Activated naive CD8-positive, alpha-beta T cell treated with anti-CD3 and anti-CD28 coated beads, Interleukin-2, amount 10 ng/mL, durations not matched to agents 7 days and 5 days (primary cell): ENCODE measurements at places on chromosomes 6 and 20.

DNA sequence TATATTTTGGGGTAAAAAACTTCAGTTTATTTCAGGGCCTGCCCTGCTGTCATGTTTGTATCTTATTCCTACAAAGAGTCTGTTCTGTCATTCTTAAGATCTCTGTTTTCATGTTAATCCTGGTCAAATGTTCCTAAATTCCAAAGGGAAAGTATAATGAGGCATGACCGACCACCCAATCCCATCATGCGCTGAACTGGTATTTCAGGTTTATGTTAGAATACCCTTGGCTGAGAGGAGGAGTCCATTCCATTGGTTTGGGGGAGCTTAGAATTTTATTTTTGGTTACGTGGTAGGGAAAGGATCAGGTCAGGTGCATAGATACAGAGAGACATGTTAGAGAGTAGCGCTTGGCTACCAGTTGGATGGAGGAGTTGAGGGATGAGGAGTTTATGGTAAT is 25.7 kb downstream of the CFAP61 start:
- no peak for DNase-seq

DNA sequence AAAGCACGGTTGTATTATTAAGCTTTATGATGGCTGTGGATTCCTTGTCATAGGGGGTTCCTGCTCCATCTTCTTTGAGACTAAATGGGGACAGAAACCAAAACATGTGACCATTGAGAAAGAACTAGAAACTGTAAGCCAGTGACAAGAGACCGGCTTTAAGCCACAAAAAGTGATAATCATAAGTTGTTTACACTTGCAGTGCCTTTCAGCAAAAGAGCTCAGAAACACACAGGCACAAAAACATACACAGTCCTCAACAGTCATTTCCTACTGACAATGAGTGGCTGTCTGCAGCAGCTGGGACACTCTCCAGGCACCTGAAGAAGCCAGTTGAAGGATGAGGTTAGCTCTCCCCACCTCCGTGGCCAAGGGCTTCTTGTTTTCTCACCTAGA is 20.0 kb upstream of the UBE2J1 start:
- DNase-seq = no peak

DNA sequence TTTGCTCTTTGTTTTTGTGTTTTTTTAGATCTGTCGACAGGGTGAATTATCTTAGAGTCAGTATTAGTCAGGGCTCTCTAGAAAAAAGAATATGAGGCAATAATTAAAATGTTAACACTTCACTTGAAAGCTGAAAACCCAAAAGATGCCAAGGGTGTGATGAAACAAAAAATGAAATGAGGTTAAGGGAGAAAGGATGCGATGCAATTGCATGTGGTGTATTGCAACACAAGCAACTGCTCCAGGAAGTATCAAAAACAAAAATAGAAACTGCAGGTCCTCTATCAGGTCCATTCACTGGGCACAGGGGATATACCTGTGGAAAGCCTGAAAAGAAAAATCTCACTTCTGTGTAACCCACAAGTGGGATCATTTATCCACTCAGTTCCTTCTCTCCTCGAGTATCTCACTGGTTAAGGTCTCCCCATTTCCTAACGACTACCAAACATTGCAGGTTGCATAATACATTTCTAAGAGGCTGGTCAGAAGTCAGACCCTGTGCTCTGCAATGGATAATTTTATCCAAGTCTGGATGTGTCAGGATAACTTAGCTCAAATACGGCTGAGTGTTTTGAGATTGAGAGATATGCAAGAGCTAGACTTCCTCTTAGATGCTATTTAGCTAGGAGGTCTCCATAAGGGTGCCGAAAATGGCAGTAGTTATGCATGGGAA is 257.7 kb upstream of the GJE1 start:
- no peak for DNase-seq

DNA sequence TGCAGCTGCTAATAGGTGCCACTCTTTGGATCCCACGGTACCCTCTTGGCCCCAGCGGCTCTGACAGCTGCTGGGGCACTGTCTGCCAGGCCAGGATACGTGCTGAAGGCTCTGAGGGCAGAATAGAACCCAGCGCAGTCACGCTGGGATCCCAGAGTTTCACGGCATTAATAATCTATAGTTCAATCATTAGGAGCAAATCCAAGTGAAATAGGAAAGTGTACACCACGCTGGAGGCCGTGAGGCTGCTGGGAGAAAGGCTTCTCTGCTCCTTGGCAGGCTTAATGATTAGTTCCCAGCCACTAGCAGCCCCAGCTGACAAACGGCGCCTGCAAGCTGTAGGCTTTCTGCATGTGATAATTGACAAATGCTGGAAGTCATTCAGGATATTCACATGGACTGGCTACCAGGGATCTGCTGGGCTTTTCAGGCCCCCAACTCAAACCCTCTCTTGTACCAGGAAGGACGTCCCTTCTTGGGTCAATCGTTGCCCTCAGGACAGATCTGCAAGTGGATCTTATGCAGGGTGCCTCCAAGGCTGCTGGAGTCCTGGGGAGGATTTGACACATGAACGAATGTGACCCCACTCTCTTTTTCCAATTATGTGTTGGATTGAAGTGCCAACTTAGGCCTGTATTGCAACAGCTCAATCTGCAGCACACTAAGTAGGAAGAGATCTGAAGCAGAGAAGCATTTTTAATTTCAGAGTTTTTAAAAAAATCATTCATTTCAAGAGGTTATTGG is 50.1 kb upstream of the INSM1 start:
- no peak for DNase-seq

- no peak for DNase-seq
Observed at GRCh38 chr6:38695227-38695900, 7.6 kb downstream of the GLO1 start.

GRCh38 chr6:17096096-17096495 is 5.8 kb upstream of the STMND1 start:
- no peak for DNase-seq
